ENCODE measurements at places on chromosomes 7 and 10.
A peak's percentile ranks its signal among the peaks of the same experiment; 100 is the strongest.

GRCh38 chr10:121613456-121613855, 15.2 kb upstream of the FGFR2 start:
- no peak for DNase-seq

- DNase-seq, result peak; percentile 23
Observed at GRCh38 chr10:103467406-103467805, 8.7 kb upstream of the CALHM1 start.

GRCh38 chr7:36564489-36564888, 159.8 kb downstream of the AOAH start:
- DNase-seq, result no peak

DNA sequence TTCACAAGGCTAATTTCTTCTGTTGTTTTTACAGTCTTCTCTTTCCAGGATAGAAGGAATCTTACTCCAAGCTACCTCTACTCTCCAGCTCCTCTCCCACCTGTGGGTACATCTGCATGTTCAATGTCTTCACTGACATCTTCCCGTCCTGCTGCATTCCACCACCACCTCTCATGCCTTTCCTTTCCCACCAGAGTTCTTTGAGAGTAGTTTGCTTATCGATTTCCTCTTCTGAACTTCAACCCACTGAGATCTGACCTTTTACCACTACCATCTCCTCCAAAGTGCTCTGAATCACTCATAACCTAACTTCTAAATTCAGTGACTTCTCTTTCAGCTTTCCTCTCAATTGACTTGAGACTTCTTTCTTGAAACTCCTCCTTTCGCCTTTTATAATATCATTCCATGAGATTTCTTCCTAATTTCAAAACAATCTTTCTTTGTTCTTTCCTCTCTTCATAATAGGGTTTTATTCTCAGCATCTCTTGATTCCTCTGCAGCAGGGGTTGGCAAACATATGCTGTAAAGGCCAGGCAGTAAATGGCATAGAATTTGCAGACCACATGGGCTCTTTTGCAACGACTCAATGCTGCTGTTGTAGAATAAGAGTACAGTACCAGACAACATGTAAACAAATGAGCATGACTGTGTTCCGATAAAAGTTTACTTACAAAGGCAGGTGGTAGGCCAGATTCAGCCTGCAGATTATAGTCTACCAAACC, 22.1 kb downstream of the ACSL5 start:
- DNase-seq, result no peak

- peak; percentile 34 for DNase-seq
Observed at GRCh38 chr7:114548081-114548980, 133.7 kb downstream of the FOXP2 start.

DNA sequence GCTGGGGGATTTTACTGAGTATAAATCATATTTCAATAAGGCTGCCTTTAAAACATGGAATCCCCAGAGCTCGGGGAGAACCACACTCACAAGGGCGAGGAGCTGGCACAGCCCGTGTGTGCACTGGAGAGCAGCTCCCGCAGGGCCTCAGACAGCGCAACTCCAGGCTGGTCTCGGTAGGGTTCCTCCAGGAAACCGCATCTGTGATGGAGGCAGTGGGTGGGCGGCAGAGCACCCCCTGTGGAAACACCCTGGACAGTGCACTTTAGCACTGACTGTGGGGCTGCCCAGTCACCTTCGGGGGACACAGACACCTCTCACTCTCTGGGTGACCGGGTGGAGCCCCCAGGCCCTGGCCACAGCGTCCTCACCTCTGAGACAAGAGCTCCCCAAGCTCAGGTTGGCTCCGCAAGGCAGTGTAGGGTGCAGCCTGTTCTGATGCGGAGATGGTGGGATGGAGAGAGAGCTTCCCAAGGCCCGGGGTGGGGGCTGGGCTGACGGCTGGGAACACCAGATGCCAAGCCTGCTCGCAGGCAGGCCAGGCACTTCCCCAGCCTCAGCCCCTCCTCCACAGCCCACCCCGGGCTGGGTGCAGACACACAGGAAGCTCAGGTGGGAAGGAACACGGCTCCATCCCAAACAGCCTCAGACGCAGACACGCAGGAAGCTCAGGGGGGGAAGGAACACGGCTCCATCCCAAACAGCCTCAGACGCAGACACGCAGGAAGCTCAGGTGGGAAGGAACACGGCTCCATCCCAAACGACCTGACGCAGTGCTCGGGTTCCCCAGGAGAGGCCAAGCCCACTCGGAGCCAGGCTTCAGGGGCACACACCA, 224.4 kb downstream of the MAD1L1 start:
- DNase-seq, result peak; percentile 63

- no peak for DNase-seq
Observed at GRCh38 chr7:103794424-103794823, 195.0 kb downstream of the RELN start.

GRCh38 chr7:157427811-157428553, 91.2 kb downstream of the DNAJB6 start:
- no peak for DNase-seq

- DNase-seq, result no peak
Observed at GRCh38 chr7:128302139-128302538, 41.6 kb downstream of the RBM28 start.

- DNase-seq, result no peak
Observed at GRCh38 chr10:110455446-110455845, 42.3 kb upstream of the DUSP5 start.

All from osteoblast (primary cell).